Activated CD4-positive, CD25-positive, alpha-beta regulatory T cell (primary cell): ENCODE measurements at places on chromosomes 6 and 20.

GRCh38 chr6:169779896-169780295 lies 28.5 kb downstream of the ERMARD start:
- DNase-seq, result no peak

- no peak for DNase-seq
Observed at GRCh38 chr6:116217069-116217468, 36.8 kb downstream of the TSPYL4 start.

DNA sequence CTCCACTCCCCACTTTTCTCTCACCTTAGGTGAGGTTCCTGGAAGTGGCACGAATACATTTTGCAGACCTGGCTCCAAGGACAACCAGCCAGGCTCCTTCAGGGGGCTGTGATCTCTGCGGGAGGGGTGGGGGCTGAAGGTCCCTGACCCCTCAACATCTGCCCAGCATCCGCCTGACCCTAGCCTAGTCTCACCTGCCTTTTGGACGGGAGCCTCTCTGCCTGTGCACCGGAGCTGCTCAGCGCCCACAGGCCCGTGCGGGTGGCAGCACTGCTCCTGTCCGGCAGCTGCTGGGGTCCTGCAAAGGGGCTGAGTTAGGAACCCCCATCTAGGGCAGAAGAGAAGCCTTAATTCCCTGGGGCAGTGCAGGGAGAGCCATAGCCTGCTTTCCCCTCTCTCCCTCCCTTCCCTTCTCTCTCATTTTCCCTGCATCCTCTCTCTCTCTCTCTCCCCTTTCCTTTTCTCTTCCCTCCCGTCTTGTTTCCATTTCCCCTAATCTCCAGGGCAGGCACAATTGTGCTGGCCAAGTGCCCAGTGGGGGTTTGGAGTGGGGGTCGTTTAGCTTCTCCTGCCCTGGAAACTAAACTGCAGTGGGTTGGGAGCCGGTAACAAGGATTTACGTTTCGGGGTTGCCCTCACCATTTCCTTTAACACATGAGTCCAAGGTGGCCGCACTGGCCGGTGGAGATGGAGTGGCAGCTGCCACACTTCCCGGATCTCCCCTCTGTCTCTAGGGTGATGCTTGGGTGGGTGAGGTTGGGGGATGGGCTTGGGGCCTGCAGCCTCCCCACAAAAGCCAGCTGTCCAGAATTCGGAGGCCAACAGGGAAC lies 54.1 kb downstream of the CTCFL start:
- DNase-seq, result no peak

GRCh38 chr20:63653041-63653973 lies at the start of gene STMN3:
Gene STMN3, minus strand, starts transcription at chr20:63653424. Its CDS starts 79 bp downstream, at chr20:63653345.
- DNase-seq, result no peak

DNA sequence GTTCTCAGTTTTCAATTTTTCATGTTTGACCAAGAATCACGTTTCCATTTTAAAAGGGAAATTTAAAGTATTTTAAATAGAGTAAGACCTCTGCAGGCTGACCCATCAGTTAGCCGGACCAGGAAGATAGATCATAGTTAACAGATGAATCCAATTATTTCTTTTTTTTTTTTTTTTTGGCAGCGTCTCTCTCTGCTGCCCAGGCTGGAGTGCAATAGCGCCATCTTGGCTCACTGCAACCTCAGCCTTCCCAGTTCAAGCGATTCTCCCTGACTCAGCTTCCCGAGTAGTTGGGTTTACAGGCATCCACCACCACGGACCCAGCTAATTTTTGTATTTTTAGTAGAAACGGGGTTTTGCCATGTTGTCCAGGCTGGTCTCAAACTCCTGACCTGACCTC lies 256.7 kb upstream of the CNR1 start:
- DNase-seq, result no peak

DNA sequence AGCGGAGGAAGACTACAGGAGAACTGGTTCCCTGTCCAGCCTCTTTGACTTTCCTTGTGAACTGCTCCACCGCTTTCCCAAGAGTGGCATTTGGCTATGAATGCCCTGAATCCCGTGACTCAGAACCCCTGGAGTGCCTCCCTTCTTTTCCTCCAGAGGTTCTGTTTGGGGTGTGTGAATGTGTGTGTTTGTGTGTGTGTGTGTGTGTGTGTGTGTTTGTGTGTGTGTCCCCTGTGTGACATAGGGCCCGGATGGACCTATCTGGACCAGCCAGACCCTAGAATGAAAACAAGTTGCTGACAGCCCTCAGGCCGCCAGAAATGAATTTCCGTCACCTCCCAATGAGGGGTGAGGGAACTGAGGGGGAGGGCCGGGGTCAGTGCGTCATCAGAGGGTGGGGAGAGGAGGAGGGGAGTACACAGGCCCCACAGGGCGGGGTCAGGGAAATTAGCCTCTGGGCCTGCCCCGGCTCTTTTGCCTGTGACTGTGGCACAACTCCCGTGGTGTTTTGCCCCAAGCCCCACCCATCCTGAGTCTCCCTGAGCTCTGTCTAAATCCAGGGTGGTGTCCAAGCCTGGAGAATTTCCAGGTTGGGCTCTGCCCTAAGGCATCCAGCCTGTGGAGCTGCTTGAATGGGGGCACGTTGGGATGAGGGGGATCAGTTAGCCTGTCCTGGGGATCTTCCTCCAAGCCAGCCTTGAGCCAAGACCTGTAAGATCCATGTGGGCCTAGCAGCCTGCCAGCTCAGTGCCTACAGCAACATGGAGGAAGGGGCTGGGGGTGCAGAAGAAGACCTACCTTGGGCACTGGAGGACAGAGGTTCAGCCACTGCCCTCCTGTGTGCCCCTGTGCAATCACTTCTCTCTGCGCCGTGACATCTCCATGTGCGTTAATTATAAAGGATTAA lies 15.2 kb upstream of the MRPS18A start:
- DNase-seq, result no peak

GRCh38 chr6:37926661-37927060 lies 107.1 kb downstream of the ZFAND3 start:
- DNase-seq, result no peak
